Activated CD4-positive, alpha-beta T cell treated with anti-CD3 and anti-CD28 coated beads, Interleukin-2, amount 50 U/mL, for 4 hours (primary cell): ENCODE measurements at places on chromosomes 7 and 10.
A peak's percentile ranks its signal among the peaks of the same experiment; 100 is the strongest.

DNA sequence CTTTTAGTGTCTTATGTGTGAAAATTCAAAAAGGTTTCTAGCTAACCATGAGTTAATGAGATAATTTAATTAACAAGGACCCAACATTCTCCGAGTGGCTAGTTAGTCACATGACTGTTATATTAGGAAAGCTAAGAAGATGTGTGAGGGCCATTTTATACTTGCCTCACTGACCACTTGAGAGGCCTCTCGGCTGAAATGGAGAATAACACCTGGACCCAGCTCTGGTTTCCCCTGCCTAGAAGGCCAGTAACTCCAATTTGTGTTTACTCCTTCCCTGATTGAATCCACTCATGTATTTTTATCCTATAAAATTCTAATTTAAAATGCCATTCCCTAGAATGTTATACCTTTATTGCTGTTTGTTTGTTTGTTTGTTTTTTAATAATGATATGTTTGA is 1091.2 kb downstream of the KCNMA1 start:
- DNase-seq, result no peak

- DNase-seq, result no peak
Measured at GRCh38 chr7:21948887-21949540, 3.3 kb upstream of the CDCA7L start.

GRCh38 chr10:73522263-73522662 is 26.4 kb upstream of the PPP3CB start:
- DNase-seq, result no peak

DNA sequence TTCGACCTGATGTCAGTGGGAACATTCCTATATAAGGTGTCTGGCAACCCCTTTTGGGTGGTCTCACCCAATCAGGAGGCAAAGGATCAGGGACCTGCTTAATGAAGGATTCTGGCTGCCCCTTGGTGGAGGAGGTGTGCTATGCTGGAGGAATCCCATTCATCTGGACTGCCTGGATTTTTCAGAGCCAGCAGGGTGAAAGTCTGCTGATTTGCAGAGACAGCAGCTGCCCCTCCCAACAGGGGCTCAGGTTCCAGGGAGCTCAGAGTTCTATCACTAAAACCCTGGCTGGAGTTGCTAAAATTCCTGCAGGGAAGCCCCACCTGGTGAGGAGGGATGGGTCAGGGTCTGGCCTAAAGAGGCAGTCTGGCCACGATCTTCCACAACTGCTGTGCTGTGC is 398.5 kb upstream of the CNTNAP2 start:
- DNase-seq, result no peak

DNA sequence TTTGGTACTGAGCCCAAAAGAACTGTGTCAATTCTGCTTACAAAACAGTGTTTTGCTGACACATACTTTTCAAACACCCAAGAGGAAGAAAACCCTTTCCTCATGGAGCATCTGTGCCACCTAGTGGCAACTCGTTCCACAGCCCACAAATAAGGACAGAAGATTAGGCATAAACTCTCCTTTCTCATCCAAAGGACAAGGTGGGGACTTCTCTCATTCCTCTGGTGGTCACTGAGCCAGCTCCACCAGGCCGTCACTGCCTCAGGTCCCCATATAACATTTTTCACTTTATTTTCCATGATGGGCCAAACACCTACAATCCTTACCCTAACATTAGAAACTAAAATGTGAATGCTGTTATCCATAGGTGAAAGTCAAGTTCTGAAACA is 76.9 kb downstream of the RNF216 start:
- peak; percentile 79 for DNase-seq

GRCh38 chr7:151315038-151315655 is 26.5 kb upstream of the NUB1 start:
- peak; percentile 68 for DNase-seq

DNA sequence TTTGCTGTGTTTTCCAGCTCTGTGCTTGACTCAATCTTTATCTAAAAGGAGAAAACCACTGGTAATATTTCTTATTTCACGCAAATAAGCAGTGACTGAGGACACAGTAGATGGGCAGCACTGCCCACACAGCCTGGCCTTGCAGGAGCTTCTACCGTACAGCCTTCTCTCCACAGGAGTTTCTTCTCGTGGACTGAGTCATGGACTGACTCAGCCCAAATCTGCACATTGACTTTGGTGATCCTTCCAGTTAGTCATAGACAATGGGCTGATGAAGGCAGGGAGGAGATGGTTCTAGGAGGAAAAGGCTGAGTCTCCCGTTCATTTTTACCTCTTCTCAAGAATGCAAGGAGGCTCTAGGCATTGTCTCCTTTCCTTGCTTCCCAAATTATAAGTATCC is 200.7 kb downstream of the RAPGEF5 start:
- no peak for DNase-seq

DNA sequence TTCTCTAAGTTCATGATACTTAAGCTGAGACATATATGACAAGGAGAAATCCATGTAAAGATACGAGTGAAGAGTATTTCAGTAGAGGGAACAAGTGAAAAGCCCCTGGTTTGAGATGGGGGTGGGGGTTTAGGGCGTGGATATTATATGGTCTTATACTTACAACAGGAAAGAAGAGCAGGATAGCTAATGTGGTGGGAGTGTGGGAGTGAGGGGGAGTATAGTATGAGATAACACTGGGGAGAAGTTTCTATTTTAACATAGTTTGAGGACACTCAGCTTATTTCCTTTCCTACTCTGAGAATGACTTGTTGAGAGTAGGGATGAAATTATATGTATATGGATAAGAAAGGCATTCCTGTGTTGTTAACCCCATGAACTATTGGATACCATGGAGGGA is 36.5 kb downstream of the MCU start:
- no peak for DNase-seq

DNA sequence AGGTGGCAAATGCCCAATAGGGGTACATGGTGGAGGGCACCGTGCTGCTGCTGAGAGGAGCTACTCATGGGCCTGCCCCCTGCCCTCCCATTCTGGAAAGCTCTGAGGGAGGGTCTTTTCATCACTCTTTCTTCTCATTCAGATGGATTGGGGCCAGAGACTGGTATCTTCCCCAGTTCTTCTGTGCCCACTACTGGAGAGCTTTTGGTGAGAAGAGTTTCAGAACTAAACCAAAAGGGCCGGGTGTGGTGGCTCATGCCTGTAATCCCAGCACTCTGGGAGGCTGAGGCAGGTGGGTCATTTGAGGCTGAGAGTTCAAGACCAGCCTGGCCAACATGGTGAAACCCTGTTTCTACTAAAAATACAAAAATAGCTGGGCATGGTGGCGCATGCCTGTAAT is 12.5 kb downstream of the ADRA2A start:
- DNase-seq, result no peak

- no peak for DNase-seq
Measured at GRCh38 chr7:15566476-15566875, 4.7 kb upstream of the AGMO start.

DNA sequence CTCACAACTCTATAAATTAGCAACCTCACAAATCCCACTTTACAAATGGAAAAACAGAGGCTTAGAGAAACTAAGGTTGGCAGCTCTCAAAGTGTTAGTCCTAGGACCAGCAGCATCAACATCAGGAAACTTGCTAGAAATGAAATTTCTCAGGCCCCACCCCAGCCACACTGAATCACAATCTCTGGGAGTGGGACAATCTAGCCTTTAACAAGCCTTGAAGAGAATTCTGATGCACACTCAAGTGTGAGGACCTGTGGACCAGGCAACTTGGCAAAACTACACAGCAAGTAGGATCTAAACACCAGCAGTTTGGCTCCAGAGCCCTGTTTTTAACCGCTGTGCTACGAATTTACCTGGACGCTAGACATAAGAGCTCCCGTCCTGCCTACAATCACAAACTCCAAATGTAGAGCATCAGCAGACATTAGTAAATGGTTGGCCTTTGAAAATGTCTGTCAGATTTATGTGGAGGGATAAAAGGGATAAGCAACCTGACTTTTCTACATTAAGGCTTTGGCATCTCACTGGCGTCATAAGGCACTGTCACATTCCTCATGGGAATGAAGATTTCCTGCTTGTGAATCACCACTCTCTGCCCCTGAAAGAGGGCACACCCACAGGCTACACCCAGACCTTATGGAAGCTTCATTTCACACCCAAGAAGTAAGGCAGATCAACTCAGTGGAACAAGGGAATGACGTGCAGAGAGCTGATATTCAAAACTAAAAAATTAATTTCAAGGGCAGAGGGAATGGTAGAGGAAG is 34.5 kb downstream of the PPP1R3C start:
- DNase-seq, result no peak

DNA sequence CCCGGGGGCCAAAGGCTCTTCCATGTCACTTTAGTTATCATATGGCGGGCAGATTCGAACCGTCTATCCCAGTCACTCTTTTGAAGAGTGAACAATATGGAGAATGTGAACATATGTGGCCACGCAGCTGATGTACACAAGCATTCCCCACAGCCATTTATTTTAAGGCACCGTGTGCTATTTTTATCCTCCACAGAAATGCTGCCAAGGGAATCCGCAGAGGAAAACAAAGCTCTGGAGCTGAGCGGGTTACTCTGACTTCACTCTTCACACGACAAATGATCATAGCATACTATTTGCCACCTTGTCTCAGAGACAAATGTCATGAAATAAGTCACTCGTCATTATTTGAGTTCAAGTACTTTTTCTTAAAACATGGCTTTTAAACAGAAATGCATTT is 100.3 kb downstream of the CTBP2 start:
- DNase-seq, result no peak

DNA sequence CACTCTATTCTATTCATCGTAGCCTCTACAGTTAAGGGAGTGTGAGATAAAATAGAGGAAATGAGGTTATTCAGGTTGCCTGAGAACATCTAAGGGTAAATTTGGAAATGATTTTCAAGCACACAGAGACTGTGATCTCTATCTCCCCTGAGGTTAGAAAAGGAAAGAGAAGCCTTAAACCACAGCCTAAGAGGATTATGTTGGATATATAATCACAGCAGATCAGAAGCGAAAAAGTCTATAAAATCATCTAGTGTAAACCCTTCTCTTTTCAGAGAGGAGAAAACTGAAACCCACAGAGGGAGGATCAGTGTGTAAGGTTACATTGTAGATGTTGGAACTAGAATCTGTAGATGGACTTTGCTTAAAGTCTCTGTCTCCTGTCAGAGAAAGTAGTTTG is 90.6 kb upstream of the SEMA3E start:
- DNase-seq, result no peak

DNA sequence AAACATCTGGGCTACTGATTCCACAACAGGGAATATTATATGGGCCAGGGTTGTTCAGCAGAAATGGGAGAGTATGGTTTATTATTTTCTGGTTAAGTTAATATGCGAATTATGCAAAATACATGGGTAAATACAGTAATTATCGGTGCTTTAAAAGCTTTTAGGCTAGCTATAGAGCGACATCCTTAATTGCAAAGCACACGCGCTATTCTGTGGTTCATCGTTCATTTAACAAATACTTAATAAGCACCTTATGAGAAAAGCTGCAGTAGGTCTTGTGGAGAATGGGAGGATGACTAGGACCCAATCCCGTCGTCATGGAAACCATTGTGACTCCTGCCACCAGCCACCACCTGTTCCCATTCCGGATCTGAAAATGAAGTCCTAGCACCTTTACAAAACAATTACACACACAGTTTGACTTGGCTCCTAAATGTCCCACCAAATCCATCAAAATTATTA is 623 bp upstream of the CEP41 start:
- no peak for DNase-seq

- no peak for DNase-seq
Measured at GRCh38 chr7:17402628-17403278, 104.3 kb downstream of the AHR start.

DNA sequence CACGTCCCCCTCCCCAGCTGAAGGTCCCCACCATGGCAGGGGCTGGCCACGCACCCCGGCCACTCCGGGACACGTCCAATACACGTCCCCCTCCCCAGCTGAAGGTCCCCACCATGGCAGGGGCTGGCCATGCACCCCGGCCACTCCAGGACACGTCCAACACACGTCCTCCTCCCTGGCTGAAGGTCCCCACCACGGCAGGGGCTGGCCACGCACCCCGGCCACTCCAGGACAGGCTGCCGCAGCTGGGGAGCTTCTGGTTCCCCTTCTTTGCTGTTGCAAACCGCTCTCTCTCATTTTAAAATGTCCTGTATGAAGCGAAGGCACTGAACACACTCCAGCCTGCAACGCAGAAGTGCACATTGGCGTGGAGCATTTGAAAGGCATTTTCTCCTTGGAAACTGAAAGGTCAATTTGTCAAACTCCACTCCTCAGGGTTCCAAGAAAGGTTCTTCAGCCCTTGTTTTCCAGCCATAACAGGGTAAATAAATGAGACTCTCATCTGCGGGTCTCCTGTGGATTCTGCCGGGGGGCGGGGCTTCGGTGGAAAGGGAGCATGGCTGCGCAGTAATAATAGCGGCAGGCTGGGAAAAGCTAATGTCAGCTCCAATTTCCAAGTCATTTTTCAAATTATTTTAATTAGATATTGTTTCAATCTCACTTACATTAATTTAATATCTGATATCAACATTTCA is 580.3 kb downstream of the DNAJB6 start:
- DNase-seq, result no peak

DNA sequence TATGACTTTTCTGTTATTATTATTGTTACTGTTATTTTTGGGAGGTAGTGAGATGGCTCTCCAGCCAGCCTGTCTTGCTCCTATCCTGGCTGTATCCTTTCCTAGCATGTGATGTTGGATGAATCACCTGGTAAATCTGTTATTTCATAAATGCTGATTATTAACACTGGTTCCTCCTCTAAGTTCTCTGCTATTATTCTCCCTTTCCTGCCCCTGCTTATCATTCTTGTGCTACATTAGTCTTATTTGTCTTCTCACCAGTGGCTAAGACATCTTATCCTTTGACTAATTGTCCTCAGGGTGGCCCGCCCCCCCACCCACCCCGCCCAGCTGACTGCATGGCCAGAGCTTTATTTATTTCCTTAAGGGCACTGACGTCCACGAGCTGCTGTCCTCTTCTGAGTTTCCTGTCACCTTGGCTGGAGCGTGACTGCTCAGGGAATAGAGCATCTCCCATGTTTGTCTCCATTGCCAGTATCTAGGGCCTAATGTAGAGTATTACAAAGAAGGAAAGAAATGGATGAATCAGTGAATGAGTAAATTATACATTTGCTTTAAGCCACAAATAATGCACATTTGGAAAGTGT is 110.1 kb upstream of the KLF6 start:
- DNase-seq, result no peak

DNA sequence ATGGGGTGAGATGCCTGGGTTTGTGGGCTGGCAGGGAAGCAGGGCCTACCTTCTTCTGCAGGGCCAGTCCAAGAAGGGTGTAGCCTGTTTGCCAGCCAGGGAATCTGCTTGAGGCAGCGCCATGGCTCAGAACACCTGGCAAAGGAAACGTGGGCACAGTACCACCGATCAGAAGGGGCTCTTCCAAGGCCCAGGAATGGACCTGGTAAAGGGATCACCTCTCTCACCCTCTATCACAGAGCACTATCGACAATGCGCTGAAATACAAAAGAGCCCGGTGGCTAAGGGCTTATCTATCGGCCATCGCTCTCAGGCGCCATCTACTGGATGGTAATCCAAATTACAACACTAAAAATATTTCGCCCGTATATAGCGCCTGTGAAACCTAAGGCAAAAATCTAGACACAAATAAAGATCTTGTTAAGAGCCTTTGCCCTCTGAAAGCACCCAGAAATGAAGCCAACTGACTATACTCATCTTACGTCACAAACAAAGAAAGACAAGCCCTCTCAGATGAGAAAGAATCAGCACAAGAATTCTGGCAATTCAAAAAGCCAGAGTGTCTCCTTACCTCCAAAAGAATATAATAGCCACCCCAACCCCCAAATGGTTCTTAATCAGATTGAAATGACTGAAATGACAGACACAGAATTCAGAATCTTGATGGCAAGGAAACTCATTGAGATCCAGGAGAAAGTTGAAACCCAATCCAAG is 217.8 kb upstream of the HPS1 start:
- DNase-seq, result no peak

- no peak for DNase-seq
Measured at GRCh38 chr10:122855745-122856144, 10.1 kb upstream of the CUZD1 start.
